Suppressor macrophage treated with lipopolysaccharide for 4 hours (primary cell): ENCODE measurements at places on chromosomes 3 and 15.
A peak's percentile ranks its signal among the peaks of the same experiment; 100 is the strongest.

DNA sequence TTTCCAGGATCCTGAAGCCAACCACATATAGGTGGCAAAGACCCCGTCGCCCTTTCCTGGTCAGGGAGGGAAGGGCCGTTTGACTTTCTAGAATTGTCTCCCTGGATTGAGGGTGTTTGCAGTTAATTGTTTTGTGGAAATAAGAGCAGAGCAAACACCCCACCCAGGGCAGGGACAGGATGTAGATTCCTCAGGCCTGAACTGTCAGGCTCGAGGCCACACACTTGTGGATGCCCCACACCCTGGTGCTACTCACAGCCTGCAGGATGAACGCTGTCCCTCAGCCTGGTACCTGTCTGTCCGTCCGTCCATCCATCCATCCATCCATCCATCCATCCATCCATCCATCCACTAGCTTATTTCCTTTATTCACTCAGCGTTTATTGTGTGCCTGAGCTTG, 29.9 kb upstream of the FLNB start:
- DNase-seq = no peak

DNA sequence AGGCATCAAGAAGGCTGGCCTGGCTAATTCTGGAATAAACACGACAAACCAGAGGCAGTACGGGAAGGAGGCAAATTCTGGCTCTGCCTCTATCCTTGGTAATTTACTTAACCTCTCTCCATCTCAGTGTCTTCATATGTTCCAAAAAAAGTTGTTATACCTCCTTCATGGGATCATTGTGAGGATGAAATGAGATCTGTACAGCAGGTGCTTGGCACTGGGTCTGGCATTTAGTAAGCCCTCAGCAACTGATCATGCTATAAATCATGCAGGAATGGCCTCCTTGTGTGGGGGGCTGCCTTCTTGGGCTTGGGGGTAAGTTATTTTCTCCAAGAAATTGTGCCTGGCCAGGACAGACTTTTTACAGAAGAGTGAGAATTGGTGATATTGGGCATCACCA, 38.3 kb upstream of the TRA2B start:
- no peak for DNase-seq

GRCh38 chr15:41832875-41833274, 5.0 kb downstream of the JMJD7 start:
- DNase-seq = peak; percentile 5

DNA sequence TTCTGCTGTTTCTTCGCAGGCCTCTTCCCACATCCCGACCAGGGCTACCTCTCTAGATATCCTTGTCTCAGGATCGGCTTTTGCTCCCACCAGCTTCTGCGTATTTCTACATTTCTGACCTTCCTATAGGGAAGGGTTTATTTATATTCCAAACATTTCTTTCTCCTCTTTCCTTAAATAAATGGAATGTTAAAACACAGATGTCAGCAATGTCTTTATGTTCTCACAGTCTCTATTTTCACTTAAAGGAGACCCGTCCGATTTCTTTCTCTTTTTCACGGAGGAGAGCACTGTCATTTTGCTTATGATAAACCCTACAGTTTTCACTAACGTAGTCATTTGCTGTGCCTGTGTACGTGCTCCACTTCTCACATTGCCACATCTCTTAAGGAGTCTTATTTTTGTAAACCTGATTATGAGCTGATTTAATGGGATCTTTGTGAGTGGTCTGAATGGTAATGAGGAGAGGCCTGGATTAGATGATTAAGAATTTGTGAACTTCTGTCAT, 630 bp downstream of the KIF15 start:
- no peak for DNase-seq

GRCh38 chr3:112445839-112446238, 53.4 kb downstream of the BTLA start:
- no peak for DNase-seq

- no peak for DNase-seq
Observed at GRCh38 chr15:73869216-73869995, 4.0 kb upstream of the TBC1D21 start.

- DNase-seq = no peak
Observed at GRCh38 chr3:13045241-13045903, 27.9 kb downstream of the IQSEC1 start.
